ENCODE measurements at places on chromosomes 3 and 15. TPM values are rescaled to one million over a fixed set of nuclear protein-coding genes. Genes with fewer than 3 reads are reported as not detected.

Gene LTK
- total RNA-seq: 0.22 TPM

Gene POLG
- 128 TPM for total RNA-seq

Gene GNAI2
- 253 TPM for total RNA-seq

Gene ADAMTS7
- total RNA-seq: 0.16 TPM

Gene ITPKA
- total RNA-seq: not detected

Gene DLL4
- not detected for total RNA-seq

GRCh38 chr3:71168121-71168721 lies 415.3 kb downstream of the FOXP1 start:
- DNase-seq: no peak

DNA sequence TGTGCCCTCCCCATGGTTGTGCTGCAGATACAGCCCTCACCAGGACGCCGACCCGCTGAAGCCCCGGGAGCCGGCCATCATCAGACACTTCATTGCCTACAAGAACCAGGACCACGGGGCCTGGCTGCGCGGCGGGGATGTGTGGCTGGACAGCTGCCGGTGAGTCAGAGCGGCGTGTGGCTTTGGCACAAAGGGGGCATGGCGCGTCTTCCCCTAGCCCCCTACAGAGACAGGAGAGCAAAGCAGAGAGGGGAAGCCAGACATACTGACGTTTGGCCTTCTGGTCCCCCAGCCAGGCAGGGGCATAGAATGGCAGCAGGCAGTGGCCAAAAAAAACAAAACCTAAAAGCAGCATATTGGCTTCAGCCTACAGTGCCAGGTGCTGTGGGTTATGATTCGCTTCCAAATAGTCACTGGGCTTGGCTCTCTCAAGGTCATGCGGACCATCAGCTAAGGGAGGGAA lies 64.0 kb downstream of the MESD start:
- DNase-seq: no peak

- DNase-seq: peak; percentile 63
Measured at GRCh38 chr3:180680097-180680430, 775 bp upstream of the CCDC39 start.

DNA sequence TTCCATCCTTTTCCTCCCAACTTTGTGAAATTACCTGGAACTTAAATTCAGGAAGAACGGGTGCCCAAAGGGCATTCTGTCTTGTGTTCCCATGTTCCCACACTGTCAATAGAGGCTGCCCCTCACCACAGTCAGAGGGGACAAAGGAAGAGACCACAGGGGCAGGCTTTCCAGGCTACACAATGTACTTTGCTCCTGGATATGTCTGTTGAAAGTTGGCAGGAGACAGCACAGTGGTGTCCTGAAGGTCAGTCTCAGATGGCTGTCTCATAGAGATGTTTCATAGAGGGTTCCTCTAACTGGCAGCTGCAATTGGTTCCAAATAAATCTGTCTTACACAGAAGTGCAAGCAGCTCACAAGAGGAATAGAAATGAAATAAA lies 107.8 kb upstream of the TGFBR2 start:
- no peak for DNase-seq

GRCh38 chr3:23076437-23076836 lies 126.7 kb upstream of the UBE2E2 start:
- DNase-seq: no peak

DNA sequence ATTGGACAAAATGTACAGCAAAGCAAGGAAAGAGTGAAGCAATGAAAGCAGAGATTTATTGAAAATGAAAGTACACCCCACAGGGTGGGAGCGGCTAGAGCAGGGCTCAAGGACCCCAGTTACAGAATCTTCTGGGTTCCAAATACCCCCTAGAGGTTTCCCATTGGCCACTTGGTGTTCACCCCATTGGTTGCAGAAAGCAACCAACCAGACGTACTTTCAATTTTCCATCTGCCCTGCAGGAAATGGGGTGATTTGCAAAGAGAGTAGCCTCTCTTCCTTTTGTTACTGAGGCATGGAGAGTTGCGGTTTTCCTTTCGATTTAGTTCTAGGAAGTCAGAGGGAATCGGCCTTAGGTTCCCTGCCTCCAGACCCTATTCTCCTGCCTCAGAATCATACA lies 2.4 kb downstream of the PML start:
- DNase-seq: peak; percentile 44

DNA sequence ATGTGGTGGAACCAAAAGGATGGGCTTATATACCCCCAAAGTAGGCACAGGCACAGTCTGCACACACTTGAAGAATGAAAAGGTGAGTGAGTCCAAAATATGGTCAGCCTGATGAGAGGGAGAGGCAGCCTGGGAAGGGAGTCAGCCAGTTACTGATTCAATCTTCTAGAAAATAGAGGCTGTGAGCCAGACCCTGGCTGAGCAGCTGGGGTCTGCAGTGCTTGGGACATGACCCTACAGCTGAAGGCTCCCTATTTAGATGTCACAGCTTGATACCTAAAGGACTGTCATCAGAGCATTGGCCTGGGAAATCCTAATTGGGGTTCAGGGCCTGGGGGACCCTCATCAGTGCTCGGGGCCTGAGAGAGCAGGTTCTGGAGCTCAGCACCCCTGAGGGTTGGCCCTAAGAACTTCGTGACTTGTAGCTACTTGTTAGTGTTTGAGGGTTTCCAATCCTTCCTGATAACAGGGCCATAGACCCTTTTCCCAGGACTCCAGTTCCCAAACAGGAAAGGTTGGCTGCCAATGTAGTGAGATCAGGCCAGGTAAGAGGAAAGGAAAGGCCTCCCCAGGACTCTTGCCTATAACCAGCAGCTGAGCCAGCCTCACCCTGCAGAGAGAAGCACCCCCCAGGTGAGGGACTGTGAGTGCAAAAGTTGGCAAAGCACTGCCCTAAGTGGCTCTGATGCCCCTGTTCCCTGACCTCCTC lies 54.7 kb upstream of the SLCO2A1 start:
- DNase-seq: no peak

GRCh38 chr3:163450698-163451097 lies 1627.6 kb downstream of the SI start:
- DNase-seq: no peak

DNA sequence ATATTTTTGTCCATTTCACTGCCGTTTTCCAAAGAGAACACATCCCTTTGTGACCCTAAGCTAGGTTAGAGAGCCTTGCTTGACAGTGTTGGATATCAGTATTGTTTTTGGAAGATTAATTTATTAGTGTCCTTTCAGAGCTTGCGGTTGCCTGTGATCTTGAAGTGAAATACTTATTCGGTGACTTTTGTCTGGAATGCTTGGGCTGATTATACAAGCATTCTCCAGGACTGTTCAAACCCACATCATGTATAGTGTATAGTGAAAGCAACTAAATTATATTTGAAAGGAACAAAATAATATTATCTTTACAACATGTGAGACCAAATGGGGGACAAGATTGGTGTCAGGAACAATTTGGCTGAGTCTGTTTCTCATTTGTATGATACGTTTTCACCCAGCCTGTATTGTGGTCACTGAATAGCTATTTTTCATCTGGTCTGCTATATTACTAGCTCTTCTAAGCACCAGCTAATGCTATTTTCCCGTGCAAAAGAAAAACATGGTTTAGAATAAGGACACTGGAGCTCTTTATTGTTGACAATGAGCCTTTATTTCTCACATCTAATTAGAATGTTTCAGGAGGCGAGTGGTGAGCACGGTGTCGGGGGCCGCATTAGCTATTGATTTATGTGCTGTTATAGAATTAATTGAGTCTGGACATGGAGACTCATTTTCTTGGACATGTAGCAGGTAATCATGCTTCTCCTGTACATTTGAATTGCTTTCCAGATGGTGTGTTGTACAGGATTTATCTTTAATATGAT lies 158.1 kb downstream of the APBA2 start:
- no peak for DNase-seq

- no peak for DNase-seq
Measured at GRCh38 chr15:52082197-52083036, 30.2 kb downstream of the BCL2L10 start.

GRCh38 chr3:127408684-127409420 lies 121.0 kb upstream of the PRR20G start:
- no peak for DNase-seq

DNA sequence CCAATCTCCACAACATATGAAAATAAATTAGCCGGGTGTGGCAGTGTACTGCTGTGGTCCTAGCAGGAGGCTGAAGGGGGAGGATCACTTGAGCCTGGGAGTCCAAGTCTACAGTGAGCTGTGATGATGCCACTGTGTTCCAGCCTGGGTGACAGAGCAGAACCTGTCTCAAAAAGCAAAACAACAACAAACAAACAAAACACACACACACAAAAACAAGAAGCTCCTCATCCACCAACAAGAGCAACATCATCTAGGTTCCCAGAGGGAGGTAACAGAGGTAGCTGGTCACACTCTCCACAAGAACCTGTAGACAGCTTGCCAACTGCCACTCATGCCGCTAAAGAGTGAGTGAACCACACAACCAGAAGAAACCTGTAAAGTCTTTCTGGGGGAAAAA lies 34.8 kb downstream of the PTPN9 start:
- DNase-seq: no peak

- no peak for DNase-seq
Measured at GRCh38 chr3:143352850-143353550, 233.4 kb downstream of the CHST2 start.

GRCh38 chr3:124316034-124316287 lies 324.0 kb upstream of the ROPN1 start:
- no peak for DNase-seq

GRCh38 chr3:161395115-161396012 lies 24.0 kb upstream of the SPTSSB start:
- peak; percentile 80 for DNase-seq

All from naive thymus-derived CD8-positive, alpha-beta T cell (primary cell).